ENCODE measurements at places on chromosomes 3 and 15.

DNA sequence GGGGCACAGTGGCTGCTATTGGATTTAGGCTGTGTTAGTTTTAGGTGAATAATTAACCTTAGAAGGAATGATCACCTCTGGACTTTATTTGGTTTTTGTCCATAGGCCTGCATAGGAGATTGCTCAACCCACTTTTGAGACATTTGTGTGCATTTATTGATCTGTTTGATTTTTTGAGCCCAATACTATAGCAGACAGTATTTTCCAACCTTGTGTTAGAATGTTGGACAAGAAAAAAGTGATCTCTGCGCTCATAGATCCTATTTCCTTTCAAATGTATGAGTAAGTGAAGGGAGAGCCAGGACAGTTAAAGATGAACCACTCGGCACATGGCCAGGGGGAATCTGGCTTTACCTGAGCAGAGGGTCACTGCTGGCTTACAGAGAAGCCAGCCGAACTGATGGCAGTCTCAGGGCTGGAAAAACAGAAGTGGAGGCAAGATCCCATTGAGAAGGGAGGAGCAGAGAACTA is 8.8 kb upstream of the TOPBP1 start:
- H3K27ac ChIP-seq, result no peak overlapping the region
- no peaks in the 10 kb centered on the region for H3K36me3 ChIP-seq
- no peak for DNase-seq
- peaks cover 12% of the 10 kb centered on the region for H3K27me3 ChIP-seq

- no peak overlapping the region for H3K27ac ChIP-seq
- H3K27me3 ChIP-seq, result 0 out of 2 replicates have a peak, but pooled peaks cover 2% of the 10 kb centered on the region
- no peaks in the 10 kb centered on the region for H3K36me3 ChIP-seq
- H3K4me1 ChIP-seq, result no peaks in the 10 kb centered on the region
- H3K4me3 ChIP-seq, result no peak overlapping the region
These were observed 337.5 kb downstream of the GAP43 start for GRCh38 chr3:115960799-115961198.

DNA sequence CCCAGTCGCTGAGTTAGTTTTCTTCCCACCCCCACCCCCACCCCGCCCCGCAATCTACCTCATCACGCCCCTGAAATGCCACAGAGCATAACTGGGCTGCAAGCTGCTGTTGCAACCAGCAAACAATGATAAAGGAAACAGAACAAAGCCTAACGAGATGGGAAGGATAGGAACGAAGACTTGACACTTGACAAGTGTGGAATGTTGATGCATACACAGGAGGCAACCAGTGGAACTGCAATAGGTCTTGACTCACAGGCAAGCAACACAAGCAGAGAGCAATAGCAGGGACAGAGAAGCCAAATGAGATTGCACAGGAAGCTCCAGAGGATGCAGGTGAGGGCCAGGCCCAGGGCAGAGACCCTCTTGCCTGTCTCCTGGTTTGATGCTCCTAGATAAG is 225.9 kb downstream of the IGSF11 start:
- no peaks in the 10 kb centered on the region for H3K4me1 ChIP-seq
- no peaks in the 10 kb centered on the region for H3K27me3 ChIP-seq
- no peak overlapping the region for H3K27ac ChIP-seq
- no peak for DNase-seq

- DNase-seq, result no peak
- H3K27ac ChIP-seq, result no peak overlapping the region
- no peaks in the 10 kb centered on the region for H3K4me1 ChIP-seq
- H3K36me3 ChIP-seq, result no peaks in the 10 kb centered on the region
These were observed 332.4 kb downstream of the ARPP21 start for GRCh38 chr3:35971686-35972085.

GRCh38 chr3:156764751-156765150 is 61.4 kb upstream of the LEKR1 start:
- H3K4me1 ChIP-seq, result no peaks in the 10 kb centered on the region
- H3K4me3 ChIP-seq, result no peak overlapping the region
- no peaks in the 10 kb centered on the region for H3K36me3 ChIP-seq
- no peaks in the 10 kb centered on the region for H3K27me3 ChIP-seq
- no peak overlapping the region for H3K27ac ChIP-seq

DNA sequence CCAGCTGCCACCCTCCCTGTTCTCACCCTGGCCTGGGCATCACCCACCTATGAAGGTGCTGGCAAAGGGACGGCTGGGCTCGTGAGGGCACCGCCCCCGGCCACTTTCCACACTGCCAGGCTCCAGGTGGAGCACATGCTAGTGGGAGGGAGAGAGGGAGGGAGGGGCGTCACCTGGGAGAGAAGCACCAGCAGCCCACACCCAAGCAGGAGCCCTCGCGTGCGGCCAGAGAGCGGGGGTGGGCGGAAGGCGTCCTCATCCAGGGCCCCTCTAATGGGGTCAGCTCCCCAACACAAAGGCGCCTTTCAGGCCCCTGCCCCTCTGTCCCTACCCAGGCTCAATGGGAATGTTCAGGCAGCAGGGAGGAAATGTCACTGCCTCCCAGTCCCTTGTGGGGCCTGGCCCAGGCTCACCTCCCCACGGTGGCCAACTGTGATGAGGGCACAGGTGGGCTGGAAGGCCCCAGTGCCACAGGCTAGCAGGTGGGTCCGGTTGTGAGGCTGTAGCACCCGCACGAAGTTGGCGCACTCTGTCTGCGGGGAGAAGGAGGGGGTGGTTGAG is 3.1 kb downstream of the SEMA3G start:
- H3K4me3 ChIP-seq, result no peak overlapping the region
- H3K4me1 ChIP-seq, result peaks cover 4% of the 10 kb centered on the region
- H3K36me3 ChIP-seq, result no peaks in the 10 kb centered on the region
- DNase-seq, result no peak
- H3K27ac ChIP-seq, result no peak overlapping the region

GRCh38 chr3:170442947-170443346 is 24.3 kb downstream of the CLDN11 start:
- no peak for DNase-seq
- H3K27ac ChIP-seq, result no peak overlapping the region
- H3K36me3 ChIP-seq, result no peaks in the 10 kb centered on the region
- H3K27me3 ChIP-seq, result no peaks in the 10 kb centered on the region
- no peak overlapping the region for H3K4me3 ChIP-seq

DNA sequence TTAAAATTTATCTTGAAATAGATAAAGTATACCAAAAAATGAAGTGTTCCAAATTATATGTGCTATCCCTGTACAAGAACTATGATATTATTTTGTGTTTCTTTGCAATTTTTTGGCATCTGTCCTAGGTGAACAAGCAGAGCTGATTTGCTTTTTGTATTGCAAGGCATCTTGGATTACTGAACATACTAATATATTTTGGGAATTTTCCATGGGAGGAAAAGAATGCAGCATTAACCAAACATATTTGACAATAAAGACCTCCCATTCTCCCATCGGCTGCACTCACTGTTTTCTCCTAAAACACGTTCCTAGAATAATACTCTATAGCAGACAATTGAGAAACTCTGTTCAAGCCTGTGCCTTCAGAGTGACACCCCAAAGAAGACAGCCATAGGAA is 265.1 kb upstream of the ALCAM start:
- DNase-seq, result no peak
- H3K27me3 ChIP-seq, result no peaks in the 10 kb centered on the region
- no peaks in the 10 kb centered on the region for H3K36me3 ChIP-seq
- no peak overlapping the region for H3K4me3 ChIP-seq

GRCh38 chr3:192685801-192686200 is 41.5 kb downstream of the FGF12 start:
- H3K27ac ChIP-seq, result no peak overlapping the region
- no peaks in the 10 kb centered on the region for H3K27me3 ChIP-seq
- DNase-seq, result no peak
- peaks cover 2% of the 10 kb centered on the region for H3K4me1 ChIP-seq
- no peak overlapping the region for H3K4me3 ChIP-seq

DNA sequence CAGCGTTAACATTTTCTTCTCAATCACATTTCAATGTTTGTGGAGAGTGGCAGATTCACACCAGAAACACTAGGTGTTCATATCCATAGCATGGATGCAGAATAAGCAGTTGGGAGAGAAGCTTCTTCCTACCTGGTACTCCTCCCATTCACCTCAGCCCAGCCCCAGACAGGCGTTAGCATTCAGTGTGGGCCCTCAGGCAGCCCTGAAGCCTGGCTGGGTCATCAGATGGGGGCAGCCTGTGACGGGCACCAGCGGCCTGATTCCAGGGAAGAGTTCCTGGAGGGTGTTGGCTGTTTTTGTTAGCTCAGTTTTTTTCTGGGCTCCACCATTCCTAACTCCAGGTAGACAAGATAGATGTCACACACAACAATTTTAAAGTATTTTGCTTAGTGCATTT is 31.1 kb downstream of the APH1B start:
- DNase-seq, result no peak
- H3K36me3 ChIP-seq, result no peaks in the 10 kb centered on the region
- no peak overlapping the region for H3K27ac ChIP-seq
- H3K4me3 ChIP-seq, result no peak overlapping the region
- no peaks in the 10 kb centered on the region for H3K27me3 ChIP-seq
- H3K4me1 ChIP-seq, result no peaks in the 10 kb centered on the region

DNA sequence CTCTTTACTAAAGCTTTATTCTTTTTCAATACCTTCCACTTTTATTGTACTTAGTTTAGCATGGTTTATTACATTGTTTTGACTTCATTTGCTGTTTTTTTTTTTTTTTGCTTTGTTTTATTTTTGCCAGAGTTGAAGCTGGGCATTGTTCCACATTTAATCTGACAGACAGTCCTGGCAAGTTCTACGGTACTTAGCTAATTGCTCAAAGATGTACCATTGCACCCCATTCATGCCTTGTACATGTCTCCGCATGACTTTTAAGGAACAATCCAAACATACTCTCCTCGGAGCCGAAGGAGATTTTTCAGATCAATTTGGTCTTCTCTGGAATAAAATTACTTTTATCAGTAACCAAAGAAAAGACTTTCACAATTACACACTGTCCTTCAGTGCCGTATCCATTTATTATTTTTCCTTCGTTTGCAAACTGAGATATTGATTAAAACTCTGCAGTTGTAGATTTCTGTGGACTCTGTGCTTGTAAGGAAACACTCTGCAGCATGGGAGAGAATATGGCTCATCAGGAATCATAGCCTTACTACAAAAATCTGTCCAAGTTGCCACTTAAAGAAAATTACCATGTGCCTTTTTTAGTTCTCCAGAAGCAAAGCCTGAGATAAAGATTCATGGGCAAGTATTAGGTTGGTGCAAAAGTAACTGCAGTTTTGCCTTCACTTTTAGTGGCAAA is 952.0 kb downstream of the AGBL1 start:
- no peaks in the 10 kb centered on the region for H3K4me1 ChIP-seq
- no peak for DNase-seq
- no peaks in the 10 kb centered on the region for H3K36me3 ChIP-seq
- H3K4me3 ChIP-seq, result no peak overlapping the region
- H3K27ac ChIP-seq, result no peak overlapping the region

GRCh38 chr15:74781431-74782258 is at the start of gene CSK:
Gene CSK (plus strand): TSS chr15:74782080. CDS start chr15:74798298, 16,218 bp downstream.
- peaks cover 3% of the 10 kb centered on the region for H3K4me1 ChIP-seq
- no peaks in the 10 kb centered on the region for H3K27me3 ChIP-seq
- no peaks in the 10 kb centered on the region for H3K36me3 ChIP-seq
- no peak within 1 kb of the TSS for H3K27ac ChIP-seq
- DNase-seq, result no peak
